Activated T-helper 17 cell treated with anti-CD3 and anti-CD28 coated beads, Interleukin-2, amount 50 U/mL, for 72 hours (primary cell): ENCODE measurements at places on chromosomes 2 and 18. TPM values are rescaled to one million over a fixed set of nuclear protein-coding genes. Genes with fewer than 3 reads are reported as not detected.

HAAO gene
- 0.99 TPM for total RNA-seq

LDLRAD4 gene
- total RNA-seq = 52.0 TPM

CDH2 gene
- total RNA-seq = 0.04 TPM

ZC3H8 gene
- 29.5 TPM for total RNA-seq

STARD6 gene
- total RNA-seq = 0.32 TPM

FSHR gene
- not detected for total RNA-seq

SDC1 gene
- 0.30 TPM for total RNA-seq

C1QL2 gene
- total RNA-seq = not detected

CPLX4 gene
- not detected for total RNA-seq

CABYR gene
- 5.2 TPM for total RNA-seq

GKN2 gene
- total RNA-seq = not detected

LINC00305 gene
- total RNA-seq = not detected
